ENCODE measurements at places on chromosomes 5 and 9. TPM values are rescaled to one million over a fixed set of nuclear protein-coding genes. Genes with fewer than 3 reads are reported as not detected.

The TIMD4 gene
- total RNA-seq = not detected

The TNFSF15 gene
- total RNA-seq = not detected

The KCNN2 gene
- total RNA-seq = 0.17 TPM

The GPX3 gene
- total RNA-seq = 5,163 TPM

The C9orf153 gene
- 0.17 TPM for total RNA-seq

The NR4A3 gene
- 5.3 TPM for total RNA-seq

The TMEM171 gene
- not detected for total RNA-seq

The ECM2 gene
- total RNA-seq = 82.8 TPM

The FXN gene
- total RNA-seq = 4.1 TPM

The PARP8 gene
- 25.8 TPM for total RNA-seq

The TAF11L5 gene
- not detected for total RNA-seq

The LRRTM2 gene
- total RNA-seq = 0.34 TPM

The WDR36 gene
- total RNA-seq = 36.8 TPM

The PTGDS gene
- total RNA-seq = 15.5 TPM

The C5orf58 gene
- total RNA-seq = not detected

The AMBP gene
- not detected for total RNA-seq

The IFNA2 gene
- not detected for total RNA-seq

The CRHBP gene
- total RNA-seq = 5.8 TPM

The BTNL3 gene
- total RNA-seq = not detected

The SLC34A1 gene
- not detected for total RNA-seq

The PCDHA1 gene
- total RNA-seq = not detected

The ELAVL2 gene
- total RNA-seq = not detected

The FBLL1 gene
- not detected for total RNA-seq

The HTR4 gene
- not detected for total RNA-seq

The GFRA3 gene
- total RNA-seq = not detected

The PAPPA gene
- 2.4 TPM for total RNA-seq

The RNF224 gene
- not detected for total RNA-seq

The SH3RF2 gene
- 5.3 TPM for total RNA-seq
